ENCODE measurements at places on chromosomes 2 and 18.
A peak's percentile ranks its signal among the peaks of the same experiment; 100 is the strongest.

GRCh38 chr2:65339648-65340047 is 92.8 kb downstream of the SPRED2 start:
- DNase-seq, result no peak

- DNase-seq, result no peak
Measured at GRCh38 chr2:220293966-220294365, 666.5 kb downstream of the SLC4A3 start.

DNA sequence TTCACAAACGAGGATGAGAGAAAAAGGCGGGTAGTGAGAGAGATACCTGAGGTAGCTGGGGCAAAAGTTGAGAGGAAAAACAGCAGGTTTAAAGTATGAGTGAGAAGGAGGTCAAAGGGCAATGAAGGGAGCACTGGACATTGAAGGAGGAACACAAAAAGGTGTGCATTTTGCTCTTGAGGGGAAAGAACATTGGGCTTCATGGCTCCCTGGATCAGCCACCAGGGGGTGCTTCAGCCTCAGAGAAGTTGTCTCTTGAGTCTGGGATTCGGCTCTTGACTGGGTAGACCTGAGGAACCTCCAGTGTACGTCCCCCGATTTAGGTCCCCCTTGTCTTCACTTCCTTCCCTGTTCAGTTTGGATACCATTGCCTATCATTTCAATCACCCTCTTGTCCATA is 128.5 kb downstream of the RAPGEF4 start:
- no peak for DNase-seq

DNA sequence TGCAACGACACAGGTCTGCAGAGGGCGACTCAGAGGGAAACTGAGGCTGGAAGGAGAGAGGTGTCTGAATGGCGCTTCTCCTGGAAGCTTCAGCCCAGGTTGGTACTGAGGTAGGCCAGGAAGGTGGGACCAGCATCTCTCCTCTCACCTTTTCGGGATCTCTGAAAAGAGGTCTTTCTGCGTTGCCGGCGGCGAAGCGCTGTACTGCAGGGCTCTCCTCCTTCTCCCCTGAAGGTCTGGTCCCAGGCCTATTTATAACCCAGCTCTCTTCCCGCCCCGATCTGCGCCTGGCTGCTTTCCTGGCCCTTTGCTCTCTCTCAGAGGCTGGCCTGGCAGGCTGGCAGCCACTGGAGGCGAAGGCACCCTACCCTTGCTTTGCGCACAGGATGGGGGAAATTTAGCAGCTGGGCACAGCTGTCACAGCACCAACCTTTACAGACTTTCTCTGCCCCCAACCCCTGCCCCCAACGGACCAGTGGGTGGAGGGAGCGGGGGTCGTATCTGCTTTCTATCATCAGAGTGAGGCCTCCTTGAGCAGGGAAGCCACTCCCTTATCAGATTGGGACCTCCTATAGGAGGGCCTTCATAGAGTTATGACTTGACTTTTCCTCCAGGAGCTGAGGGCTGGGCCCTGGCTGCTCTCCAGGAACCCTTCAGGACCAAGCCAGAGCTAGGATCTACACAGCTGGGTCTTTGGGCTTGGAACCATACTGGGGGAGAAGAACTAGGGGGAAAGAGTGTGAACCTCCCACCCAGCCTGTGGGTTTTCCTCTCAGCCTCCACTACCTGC is 1.1 kb downstream of the DYSF start:
- no peak for DNase-seq

- DNase-seq, result no peak
Measured at GRCh38 chr18:36028859-36029258, 38.5 kb downstream of the RPRD1A start.

- no peak for DNase-seq
Measured at GRCh38 chr2:98685930-98686887, 44.7 kb downstream of the MGAT4A start.

- no peak for DNase-seq
Measured at GRCh38 chr2:36427790-36428243, 72.2 kb downstream of the CRIM1 start.

DNA sequence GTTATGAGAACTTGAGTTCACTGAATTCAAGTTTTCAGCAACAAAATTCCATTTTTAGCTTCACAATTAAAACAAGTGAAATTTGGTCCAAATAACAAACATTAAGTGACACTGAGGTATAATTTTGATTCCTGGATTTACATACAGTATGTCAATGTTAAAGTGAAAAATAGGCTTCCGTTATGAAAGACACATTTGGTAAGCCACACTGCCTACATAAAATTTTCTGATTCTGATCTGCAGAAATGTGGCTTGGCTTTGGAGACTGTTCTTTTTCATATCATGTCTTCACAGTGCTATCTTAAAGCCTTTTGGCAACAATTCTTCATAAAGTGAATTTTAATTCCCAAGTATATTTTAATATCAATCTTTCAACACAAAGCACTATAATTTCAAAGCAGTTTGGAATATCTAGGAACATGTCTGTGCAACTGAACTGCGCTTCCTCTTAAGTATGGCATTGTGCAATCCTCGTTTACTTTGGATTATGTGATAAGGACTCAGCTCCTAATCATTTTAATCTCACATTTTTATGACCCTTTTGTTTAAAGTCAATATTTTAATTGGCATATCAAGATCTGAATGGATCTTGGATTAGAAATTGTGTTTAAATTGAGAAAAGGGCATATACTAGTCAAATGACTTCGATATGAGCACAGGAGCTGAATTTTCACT is 60.0 kb downstream of the RBMS1 start:
- no peak for DNase-seq

DNA sequence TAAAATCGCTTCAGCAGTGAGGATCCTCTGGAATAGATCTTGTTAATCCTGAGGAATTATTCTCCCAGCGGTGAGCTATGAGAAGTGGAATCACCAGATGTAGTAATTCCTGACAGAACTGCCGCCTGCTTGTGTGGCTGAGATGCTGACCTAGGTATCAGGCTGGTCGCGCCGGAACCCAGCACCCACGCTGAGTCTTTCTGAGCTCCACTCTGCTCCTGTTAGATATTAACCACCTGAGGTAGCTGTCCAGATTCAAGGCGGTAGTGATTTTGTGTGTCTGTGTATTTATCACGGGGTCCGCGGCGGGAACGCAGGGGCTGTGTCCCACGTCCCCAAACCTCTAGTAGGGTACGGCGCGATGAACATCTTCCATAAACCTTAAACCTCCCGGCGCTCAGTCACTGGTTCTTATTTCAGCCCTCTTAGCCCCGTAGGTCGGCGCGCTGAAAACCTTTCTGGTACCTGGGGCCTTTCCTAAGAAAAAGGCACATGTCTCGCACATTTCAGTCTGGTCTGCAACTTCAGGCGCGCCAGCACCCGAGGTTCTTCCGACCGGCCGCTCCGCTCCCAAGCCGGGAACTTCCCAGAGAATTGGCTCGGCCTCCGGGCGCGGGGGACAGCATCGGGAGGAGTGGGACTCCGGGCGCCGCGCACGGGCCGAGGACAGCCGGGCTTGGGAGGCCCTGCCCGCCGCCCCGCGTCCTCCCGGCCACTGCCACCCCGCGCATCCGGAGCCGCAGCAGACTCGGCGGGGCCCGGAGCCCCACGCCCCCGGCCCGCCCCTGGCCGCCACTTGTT is 542 bp upstream of the CNNM3 start:
- peak; percentile 75 for DNase-seq

DNA sequence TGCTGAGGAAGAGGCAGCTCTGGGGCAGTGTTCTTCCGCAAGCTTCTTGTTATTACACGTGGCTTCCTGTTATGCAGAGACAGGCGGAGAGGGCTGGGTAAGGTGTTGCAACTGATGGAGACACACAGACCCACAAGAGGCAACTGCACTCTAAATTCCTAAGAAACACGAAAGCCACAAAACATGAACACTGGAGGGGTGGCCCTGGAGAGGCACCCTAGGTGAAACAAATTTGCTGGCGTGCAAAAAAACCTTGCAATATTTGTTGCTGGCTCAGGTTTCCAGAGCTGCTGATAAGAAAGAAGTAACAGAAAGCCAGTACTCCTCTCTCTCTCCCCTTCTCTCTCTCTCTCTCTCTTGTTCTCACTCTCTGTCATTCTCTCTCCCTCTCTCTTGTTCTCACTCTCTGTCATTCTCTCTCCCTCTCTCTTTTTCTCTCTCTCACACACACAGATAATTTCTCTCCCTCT is 31.8 kb downstream of the ARHGAP25 start:
- no peak for DNase-seq

GRCh38 chr2:6845312-6845711 is 20.4 kb downstream of the CMPK2 start:
- no peak for DNase-seq

DNA sequence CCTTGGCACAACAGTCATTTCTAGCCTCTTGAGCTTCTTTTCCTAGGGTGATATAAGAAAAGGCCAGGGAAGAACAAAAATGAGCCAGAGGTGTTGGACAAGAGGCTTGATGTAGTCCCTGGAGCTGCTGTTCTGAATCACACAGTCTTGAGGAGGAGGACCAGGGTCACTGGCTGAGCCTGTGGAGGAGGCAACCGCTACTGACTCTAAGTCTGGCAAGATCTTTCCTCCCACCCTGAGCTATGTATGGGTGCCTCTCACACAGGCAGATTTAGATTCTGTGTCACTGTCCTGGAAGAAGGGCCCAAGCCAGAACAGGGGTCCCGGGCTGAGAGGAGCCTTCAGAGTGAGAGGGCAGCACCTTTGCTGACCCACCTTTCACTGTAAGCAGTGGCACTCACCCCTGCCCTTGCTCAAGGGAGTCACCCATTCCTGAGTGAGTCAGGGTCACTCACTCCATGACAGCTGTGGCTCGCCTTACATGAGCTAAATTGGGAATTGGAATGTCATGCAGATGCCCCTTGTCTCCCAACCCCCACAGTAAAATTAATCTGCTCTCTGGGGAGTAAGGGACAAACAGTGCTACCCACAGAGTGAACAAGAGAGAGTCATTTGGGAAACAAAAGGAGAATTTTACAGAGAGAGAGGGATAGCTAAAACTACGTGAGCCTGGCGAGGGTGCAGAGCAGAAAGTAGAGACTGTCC is at the start of gene TRIM54:
Gene TRIM54 (plus strand): TSS at position 575 of the 705 bp plus-strand sequence. CDS start 303 bp downstream, outside the sequence.
- DNase-seq, result no peak

DNA sequence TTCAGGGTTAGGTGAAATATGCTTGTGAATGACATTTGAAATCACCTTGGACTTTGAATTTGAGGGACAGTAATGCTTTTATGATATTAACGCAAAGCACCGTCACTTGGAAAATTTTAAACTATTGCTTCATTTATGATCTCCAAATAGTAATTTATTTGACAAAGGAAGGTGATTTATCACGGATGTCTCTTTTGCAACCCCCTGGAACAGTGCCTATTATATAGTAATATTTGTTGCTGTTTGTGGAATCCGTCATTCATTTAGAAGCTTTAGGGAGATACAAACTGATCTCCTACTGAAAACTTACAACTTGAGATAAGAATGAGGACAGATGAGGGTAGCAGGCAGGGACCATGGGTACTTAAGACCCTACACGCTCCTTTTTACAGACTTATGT is 10.7 kb upstream of the ZEB2 start:
- no peak for DNase-seq

DNA sequence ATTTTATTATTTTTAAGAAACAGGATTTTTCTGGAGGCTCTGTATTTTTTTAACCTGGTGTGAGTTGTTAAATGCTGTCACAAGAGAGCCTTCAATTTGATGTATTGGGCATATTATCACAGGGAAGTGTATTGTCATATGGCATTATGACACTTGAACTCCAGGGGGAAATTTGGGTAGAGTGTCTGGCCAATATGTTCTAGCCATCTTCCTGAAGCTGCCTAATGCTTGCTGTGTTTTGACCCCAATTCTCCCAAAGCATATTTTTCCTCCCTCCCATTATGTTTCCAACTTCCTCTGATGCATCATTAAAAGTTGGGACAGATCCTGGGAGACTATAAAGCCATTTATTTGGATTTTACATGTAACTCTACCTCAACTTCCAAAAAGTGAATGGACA is 214.1 kb upstream of the SESTD1 start:
- DNase-seq, result no peak

- no peak for DNase-seq
Measured at GRCh38 chr2:25674077-25674362, 643 bp upstream of the DTNB start.

DNA sequence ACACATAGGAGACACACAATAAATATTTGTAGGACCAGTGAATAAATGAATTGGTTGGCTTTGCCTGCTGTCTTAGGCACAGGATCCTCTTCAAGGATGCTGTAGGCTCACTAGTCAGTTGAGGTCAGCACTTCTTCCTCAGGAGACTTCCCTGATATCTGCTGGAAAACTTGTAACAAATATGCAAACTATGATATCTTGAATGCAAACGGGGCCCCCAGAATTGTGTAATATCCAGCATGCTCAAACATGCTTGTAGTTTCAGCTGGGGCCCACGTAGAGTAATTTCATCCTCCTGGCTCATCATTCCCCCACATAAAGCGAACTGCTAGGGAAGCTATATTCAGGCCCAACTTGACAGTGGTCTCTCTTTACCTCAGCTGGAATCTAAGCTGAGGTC is 43.6 kb downstream of the POLE4 start:
- peak; percentile 64 for DNase-seq

DNA sequence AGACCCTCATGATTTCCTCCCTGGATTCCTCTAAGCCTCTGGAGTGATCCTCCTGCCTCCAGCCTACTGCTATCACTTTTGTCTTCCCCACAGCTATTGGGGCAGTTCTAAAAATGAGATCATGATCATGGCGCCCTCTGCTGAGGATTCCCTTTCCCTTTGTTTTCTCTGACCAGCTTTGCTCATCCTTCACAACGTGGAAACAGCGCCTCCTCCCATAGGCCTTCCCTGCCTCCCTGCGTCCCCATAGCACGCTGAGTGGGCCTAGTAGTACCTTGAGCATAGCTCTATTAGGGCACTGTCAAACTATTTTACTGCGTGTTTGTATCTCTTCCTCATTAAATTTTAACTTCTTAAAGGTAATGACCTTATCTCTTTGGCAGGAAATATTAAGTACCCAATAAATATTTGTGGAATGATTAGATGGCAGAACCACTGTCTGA is 207.0 kb upstream of the FANCL start:
- DNase-seq, result peak; percentile 52

DNA sequence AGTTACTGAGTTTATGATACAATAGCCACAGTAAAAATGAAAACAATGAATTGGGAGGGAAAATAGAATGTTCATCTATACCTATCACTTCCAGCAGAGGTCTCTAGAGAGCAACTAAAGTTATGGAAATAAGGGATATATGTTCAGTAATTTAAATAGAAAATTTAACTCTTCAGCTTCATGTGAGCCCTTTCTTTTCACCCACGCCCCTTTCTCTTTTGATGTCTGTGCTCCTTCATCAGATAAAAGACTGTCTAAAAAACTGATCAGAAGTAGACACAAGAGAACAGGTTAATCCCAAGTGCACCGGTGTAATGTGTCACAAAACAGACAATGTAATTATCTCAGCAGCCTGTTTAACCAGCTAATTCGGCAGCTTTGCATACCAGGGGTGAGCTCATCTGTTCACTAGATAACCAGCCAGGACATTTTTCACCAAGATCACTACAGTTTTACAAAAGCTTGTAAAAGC is 238.5 kb upstream of the ERBB4 start:
- DNase-seq, result peak; percentile 10

- DNase-seq, result peak; percentile 10
Measured at GRCh38 chr2:127700527-127701192, 637 bp upstream of the SFT2D3 start.

Data from HTR-8/SVneo (cell line).